GM23248 (cell line): ENCODE measurements at places on chromosomes 6 and 20. TPM values are rescaled to one million over a fixed set of nuclear protein-coding genes. Genes with fewer than 3 reads are reported as not detected.

The HLA-DPA1 gene
- polyA plus RNA-seq: 4.2 and 4.9 TPM in 2 replicates

The FERMT1 gene
- 1.2 and 2.1 TPM in 2 replicates for polyA plus RNA-seq

The PAK1IP1 gene
- 28.1 and 29.0 TPM in 2 replicates for polyA plus RNA-seq

The CLVS2 gene
- polyA plus RNA-seq: not detected in 2 replicates

The SIRPD gene
- not detected in 2 replicates for polyA plus RNA-seq
